ENCODE measurements at places on chromosomes 4 and X.

GRCh38 chr4:113434247-113434587 lies 327.3 kb downstream of the CAMK2D start:
- DNase-seq = no peak

DNA sequence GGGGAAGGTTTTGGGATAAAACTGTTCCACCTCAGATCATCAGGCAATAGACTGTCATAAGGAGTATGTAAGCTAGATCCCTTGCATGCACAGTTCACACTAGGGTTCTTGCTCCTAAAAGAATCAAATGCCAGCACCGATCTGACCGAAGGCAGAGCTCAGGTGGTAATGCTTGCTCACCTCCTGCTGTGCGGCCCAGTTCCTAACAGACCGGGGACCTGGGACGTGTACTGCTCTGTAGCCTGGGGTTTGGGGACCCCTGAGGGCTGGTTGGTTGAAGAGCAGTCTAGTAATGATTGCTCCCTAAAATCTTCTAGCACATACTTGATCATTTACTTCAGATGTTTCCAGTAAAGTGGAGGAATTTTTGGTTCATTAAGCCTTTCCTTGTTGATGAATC lies 173.1 kb upstream of the SLIT2 start:
- DNase-seq = no peak

DNA sequence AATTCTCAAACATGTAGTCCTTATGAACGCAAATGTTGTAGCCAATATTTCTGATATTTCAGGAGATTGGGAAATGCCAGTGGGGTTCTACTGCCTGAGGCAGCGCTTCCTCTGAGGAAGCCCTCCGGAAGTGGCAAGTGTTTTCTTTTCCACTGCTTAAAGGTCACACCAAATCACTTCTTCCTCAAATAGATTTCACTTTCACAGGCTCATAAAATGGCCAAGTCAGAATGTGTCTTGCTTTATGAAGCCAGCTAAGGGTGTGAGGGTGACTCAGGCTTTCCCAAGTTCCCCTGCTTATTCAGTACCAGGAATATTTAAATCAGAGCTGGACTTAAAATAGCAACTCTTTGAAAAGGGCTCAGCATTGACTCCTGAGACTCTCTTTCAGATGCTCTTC lies 514.2 kb upstream of the DIPK2B start:
- DNase-seq = no peak

DNA sequence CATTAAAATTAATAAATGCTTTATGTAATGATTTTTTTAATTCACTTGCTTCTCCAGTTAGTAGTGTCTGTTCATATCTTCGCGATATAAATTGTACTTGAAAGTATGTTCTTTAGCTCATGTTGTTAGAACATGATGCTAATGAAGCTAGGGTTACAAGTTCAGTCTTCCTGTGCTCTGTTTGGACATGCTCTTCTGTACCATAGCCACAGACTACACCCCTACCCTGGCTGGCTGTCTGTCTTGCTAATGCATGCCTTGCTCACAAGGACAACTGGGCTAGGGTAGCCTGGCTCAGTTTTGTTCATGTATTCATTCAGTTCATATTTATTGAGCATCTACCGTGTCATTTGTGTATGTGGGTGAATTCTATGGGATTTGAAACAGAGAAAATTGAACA lies 50.8 kb upstream of the MTMR1 start:
- no peak for DNase-seq

DNA sequence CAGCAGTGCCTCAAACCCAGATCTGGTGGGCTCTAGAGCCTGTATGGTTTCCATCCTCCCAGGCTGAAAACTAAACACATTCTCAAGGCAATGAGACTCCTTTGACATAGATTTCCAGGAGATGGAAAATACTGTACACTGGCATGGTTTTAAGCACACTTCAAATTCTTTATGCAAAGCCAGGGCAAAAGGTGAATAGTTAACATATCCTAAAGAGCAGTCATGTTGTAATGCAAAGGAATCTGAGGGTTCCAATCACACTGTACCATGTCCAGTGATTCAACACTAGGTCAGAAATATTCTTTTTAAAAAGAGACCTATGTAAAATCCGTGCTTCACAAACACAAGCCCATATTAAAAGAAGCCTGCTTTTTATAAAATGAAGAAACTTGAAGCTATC lies 195.3 kb downstream of the QDPR start:
- no peak for DNase-seq

DNA sequence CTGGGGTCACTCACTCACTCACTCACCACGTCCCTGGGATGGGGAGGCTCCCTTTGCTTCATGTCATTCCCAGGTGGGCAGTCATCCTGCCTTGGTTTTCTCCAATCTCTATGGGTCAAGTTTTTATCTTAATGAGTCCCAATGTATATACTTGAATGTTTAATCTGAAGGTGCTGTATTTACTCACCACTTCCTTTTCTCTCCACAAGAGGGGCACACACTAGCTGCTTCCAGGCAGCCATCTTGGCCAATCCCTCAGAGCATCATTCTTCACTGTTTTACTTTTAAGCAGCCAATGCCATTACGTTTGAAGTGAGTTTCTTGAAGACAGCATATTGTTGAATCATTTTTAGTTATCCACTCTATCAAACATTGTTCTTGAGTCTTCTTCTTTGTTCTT lies 153.4 kb upstream of the ARSJ start:
- DNase-seq = peak; percentile 25

- peak; percentile 91 for DNase-seq
Observed at GRCh38 chrX:40647307-40648197, at the start of gene CXorf38. TSS of gene CXorf38 (minus strand) at chrX:40647561. CDS start at chrX:40647520, 41 bp downstream.

DNA sequence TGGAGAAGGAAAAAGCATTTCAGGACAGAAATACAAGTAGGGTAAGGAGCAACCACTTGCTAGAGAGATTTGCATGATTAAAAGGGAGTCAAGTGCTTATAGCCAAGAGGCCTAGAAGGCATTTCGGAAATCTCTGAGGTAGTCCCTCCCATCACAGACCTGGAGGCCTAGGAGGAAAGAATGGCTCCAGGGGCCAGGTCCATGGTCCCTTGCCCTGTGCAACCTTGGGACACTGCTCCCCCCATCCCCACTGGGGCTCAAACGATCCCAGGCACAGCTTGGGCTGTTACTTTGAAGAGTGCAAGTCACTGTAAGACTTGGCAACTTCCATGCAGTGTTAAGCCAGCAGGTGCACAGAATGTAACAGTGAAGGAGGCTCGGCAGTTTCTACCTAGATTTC lies 51.2 kb upstream of the FBXW7 start:
- DNase-seq = no peak

- no peak for DNase-seq
Observed at GRCh38 chr4:171940656-171941055, 127.5 kb downstream of the GALNTL6 start.

DNA sequence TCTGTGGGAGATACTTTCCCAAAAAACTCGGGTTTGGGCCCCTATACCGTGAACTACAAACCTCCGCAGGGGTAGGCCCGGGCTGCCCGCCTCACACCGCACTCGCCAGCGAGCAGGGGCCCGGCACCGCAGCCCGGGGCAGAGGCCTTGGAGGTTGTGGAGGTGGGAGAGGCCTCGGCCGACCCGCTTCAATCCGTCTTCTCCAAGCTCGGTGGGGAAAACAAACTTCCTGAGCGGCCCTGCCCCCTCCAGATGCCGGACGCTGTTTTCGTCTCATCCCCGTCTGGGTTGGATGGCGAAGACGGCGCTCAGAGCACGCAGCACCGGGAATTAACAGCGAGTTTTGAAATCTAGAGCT lies 442 bp upstream of the MCUB start:
- no peak for DNase-seq

DNA sequence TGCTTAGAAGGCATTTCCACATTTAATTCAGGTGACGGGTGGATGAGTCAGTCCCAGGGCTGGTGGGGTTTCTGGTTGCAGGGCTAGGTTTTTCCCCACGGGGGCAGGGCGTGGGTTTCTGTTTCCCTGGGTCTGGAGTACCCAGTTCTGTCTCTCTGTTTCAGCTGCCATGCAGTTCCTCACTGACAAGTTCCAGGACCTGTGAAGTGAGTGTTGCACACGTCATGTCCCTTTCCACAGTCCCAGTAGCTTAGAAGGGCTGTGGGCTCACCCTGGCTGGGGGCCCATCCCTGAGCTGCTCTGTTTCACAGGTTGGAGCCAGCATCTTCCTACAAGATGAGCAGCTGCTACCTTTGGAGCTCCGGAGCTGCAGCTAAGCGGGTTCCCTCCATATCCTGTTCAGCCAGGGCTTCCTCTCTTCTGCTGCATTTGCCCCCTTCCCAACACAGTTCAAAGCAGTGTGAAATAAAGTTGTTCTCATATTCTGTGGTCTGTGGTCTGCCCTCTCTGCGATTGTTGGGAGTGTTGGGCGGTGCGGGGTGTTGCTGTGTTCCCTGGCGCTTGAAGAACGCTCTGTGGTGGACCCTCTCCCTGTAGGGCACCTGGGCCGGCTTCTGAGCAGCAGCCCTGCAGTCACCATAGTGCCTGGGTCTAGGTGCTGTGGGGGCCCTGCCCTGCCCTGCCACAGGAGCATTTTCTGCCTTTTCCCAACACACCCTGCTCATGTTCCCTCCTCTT lies 3.9 kb downstream of the LOC101059915 start:
- DNase-seq = no peak

DNA sequence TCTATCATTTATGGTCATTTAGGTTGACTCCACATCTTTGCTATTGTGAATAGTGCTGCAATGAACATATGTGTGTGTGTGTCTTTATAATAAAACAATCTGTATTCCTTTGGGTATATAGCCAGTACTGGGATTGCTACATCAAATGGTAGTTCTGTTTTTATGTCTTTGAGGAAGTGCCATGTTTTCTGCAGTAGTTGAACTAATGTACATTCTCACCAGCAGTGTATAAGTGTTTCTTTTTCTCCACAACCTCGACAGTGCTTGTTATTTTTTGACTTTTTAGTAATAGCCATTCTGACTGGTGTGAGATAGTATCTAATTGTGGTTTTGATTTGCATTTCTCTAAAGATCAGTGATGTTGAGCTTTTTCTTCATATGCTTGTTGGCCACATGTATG lies 80.5 kb downstream of the ARHGAP6 start:
- no peak for DNase-seq
